ENCODE measurements at places on chromosomes 2 and 18.

DNA sequence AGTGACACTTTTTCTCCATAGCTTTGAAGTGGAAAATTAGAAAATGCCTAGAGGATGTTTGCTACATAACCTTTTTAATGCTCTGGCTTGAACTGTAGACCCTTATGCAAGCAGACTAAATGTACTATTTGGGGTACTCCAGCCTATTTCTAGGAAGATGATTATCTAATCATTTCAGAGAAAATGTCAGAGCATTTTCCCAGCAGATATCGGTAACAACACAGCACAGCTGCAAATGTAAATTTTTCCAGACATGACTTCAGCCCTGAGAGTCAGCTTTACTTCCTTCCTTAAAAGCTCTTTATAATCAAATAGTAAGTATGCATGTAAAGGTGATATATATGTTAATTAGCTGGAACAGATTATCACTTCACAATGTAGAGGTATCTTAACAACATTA lies 1647.1 kb downstream of the SUCLG1 start:
- no peak for ATAC-seq

DNA sequence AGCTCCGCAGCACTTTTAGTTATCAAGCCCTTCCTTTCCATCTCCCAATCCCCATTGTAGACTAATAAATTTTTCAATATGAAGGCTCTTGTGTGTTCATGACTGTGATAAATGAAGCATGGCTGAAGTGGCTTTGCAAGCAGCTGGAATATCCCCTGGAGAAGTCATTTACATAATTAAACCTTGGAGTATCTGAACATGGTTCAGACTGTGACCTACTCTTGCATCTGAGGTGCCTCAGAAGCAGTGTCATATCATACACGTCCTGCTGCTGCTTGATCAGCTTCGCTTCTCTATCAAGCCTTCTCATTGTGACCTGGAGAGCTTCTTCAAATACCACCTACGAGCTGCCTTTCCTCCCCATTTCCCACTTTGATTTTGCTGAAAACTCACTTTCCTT lies 48.4 kb upstream of the ZNF397 start:
- no peak for ATAC-seq

- ATAC-seq: no peak
These were observed 4.1 kb downstream of the ITGA4 start for GRCh38 chr2:181461056-181461997.

DNA sequence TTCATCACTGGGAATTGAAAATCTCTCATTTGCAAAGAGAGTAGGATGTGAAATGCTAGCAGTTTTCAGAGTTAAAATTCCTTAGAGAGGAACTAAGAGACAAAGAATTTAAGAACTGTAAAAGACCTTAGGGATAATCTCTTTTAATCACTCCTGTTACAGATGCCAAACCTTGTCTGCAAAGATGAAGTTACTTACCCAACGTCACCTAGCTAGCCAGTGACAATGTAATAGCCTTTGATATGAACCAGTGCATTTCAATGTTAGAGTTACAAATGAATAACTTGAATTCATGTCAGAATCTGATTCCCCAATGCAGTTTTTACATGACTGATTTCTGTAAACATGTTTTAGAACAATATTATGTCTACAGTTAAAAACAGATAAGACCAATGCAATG lies 190.1 kb downstream of the LRP1B start:
- no peak for ATAC-seq

- peak; percentile 85 for ATAC-seq
These were observed 34.0 kb downstream of the EPAS1 start for GRCh38 chr2:46331109-46331766.

DNA sequence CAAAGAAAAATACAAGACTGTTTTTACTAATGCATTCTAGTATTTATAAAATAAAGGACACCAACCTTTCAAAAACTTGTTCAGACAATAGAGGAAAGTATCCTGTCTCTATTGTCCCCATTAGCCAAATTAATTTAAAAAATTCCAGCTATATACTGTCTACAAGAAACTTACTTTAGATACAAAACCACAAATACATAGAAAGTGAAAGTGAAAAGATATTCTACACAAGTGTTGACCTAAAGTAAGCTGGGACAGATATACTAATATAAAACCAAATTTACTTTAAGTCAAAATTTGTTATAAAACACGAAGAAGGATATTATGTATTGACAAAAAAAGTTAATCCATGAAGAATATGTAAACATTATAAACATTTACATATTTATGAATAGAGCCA lies 893.3 kb upstream of the TMEFF2 start:
- ATAC-seq: no peak

Data from SK-N-SH treated with all-trans-retinoic acid at 6 μM for 48 hours (cell line).